NCI-H510A (cell line): ENCODE measurements at places on chromosomes 7 and 10.

DNA sequence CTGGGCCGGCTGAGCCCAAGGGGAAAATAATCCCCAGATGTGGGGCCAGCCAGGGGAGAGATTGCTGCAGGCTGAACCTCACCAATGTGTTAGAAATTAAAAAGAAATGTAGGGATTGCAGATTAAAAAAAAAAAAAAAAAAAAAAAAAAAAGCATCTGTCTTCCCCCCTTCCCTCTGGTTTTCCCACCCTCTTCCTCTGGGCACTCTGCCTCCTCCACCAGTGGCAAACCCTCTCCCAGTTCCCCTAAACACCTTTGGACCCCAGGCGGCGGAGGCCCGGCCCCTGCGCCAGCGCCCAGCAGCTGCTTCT, 7.1 kb downstream of the MNX1 start:
- no peak for DNase-seq

- DNase-seq, result no peak
Measured at GRCh38 chr7:47093320-47094234, 488.3 kb downstream of the TNS3 start.

- DNase-seq, result no peak
Measured at GRCh38 chr7:96017877-96018276, 245.5 kb downstream of the DYNC1I1 start.

DNA sequence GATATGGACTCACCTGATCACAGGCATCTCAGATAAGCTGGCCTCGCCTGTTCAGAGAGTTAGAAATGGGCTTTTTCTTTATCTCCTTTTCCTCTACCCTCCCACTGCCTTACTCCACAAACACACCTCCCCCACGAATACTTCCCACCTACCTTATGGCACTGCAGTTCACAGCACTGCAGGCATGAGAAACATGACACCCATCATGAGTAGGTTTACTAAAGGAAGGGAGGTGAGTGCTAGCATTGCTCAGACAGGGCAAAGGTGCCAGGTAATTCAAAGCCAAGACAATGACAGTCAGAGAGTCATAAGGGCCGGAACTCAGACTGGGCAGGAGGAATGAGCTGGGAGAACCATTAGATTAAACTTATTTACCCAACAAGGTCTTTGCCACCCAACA, 220.6 kb downstream of the FAM107B start:
- DNase-seq, result no peak

- DNase-seq, result no peak
Measured at GRCh38 chr7:15288741-15289140, 273.1 kb downstream of the AGMO start.

DNA sequence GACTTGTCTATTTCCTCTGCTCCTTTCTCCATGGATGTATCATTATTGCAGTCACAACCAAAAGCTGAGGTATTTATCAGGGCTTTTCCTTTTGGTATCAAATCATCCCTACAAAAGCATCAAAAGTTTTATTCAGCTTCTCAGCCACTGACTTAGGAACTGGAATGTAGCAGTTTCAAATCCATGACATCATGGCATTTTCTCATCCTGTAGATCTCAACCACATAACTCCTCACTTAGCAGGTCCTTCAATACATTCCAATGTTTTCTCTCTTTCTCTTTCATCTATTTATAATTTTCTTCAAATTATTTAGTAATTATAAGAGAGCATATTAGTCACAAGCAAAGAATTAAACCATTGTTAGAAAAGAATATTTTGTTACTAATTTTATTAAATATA, 537.4 kb upstream of the SORCS1 start:
- no peak for DNase-seq

GRCh38 chr10:3010816-3011460, 56.4 kb upstream of the PFKP start:
- DNase-seq, result no peak

GRCh38 chr10:36067748-36068147, 425.7 kb upstream of the FZD8 start:
- DNase-seq, result no peak

- DNase-seq, result no peak
Measured at GRCh38 chr7:94512735-94513564, 3.3 kb downstream of the CASD1 start.

- no peak for DNase-seq
Measured at GRCh38 chr7:87886875-87887274, 10.6 kb downstream of the DBF4 start.

DNA sequence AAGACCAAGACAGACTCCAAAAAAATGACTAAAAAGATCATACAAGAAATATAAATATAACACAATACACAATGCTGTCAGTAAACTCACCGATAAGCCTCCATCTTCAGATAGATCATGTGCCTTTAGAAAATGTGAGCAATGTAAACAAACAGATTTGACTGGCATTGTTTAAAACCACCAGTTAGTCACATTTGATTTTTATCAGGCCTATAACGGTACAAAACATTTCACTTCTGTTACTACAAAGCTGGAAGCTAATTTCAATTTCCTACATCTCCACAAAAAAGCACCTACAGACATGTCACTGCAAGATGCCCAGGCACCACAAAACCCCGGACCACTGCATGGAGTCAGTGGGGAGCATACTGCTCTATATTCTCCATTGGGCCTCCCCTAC, 18.9 kb downstream of the SGMS1 start:
- DNase-seq, result no peak

DNA sequence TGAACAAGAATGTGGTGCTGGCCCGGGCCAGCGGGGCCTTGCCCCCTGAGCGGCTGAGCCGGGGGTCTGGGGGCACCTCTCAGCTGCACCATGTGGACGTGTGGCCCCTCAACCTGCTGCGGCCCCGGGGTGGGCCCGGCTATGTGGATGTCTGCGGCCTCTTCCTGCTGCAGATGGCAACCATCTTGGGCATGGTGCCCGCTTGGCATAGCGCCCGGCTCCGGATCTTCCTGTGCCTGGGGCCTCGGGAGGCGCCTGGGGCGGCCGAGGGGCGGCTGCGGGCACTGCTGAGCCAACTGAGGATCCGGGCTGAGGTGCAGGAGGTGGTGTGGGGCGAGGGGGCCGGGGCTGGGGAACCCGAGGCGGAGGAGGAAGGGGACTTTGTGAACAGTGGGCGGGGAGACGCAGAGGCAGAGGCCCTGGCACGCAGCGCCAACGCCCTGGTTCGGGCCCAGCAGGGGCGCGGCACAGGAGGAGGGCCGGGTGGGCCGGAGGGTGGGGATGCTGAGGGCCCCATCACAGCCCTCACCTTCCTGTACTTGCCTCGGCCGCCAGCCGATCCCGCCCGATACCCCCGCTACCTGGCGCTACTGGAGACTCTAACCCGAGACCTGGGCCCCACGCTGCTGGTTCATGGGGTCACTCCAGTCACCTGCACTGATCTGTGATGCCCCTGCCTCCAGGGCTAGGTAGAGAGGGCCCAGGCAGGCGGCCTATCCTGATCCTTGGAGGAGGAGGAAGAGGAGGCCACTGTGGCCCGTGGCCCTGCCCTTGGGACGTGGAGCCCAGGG, 1.1 kb upstream of the TRIP6 start:
- no peak for DNase-seq

- DNase-seq, result no peak
Measured at GRCh38 chr10:72079356-72079755, 9.0 kb downstream of the SPOCK2 start.

GRCh38 chr7:80644054-80644453, 5.6 kb downstream of the CD36 start:
- no peak for DNase-seq

GRCh38 chr10:104326991-104327610, 11.2 kb downstream of the ITPRIP start:
- DNase-seq, result no peak

GRCh38 chr10:97058521-97058920, 127.2 kb downstream of the SLIT1 start:
- no peak for DNase-seq

DNA sequence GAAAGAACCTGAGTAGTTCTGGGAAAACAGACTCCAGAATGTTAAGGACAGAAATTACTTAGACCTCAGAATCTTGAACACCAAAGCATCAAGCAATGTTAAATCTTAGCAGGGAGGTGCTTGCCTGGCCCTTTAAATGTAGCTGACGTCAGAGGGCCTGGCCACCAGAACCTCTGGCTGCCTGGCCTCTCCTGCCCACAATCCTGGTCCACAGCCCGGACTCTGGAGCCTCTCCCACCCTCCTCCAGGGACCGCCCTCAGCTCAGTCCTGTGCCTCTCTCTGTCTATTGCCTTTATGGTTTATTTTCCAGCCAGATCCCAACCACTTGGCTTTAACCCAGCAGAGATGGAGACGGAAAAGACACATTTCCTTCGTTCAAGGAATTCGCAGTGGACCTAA, 42.2 kb upstream of the EGR2 start:
- no peak for DNase-seq

GRCh38 chr7:72493850-72494661, 81.9 kb upstream of the CALN1 start:
- no peak for DNase-seq

DNA sequence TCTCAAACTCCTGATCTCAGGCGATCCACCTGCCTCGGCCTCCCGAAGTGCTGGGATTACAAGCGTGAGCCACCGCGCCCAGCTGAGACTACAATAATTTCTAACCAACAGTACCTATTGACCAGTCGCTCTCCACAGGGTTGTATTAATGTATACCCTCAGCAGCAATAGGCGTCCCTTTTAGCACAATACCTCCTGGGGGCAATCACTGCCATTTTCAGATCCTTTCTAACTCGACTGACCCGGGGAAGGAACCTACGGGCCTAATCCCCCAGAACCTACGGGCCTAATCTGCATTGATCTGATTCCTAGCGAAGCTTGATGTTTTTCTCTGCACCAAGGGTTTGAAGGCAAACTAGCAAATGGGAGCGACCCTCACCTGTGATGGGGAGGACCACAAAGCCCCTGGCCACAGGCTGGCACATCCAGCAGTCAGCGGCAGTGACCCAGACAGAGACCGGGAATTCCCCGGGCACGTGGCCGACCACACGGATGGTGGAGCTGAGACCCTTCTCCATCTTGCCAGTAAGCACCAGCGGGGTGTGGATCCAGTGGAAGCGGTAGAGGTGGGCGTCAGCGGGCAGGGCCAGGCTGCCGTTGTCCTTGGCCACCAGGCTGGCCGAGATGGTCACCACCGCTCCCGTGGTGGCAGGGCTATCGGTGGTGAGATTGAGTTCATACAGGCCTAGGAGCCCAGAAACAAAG, 6.9 kb downstream of the TMEM130 start:
- no peak for DNase-seq

- DNase-seq, result no peak
Measured at GRCh38 chr7:49425277-49425818, 348.1 kb upstream of the VWC2 start.

DNA sequence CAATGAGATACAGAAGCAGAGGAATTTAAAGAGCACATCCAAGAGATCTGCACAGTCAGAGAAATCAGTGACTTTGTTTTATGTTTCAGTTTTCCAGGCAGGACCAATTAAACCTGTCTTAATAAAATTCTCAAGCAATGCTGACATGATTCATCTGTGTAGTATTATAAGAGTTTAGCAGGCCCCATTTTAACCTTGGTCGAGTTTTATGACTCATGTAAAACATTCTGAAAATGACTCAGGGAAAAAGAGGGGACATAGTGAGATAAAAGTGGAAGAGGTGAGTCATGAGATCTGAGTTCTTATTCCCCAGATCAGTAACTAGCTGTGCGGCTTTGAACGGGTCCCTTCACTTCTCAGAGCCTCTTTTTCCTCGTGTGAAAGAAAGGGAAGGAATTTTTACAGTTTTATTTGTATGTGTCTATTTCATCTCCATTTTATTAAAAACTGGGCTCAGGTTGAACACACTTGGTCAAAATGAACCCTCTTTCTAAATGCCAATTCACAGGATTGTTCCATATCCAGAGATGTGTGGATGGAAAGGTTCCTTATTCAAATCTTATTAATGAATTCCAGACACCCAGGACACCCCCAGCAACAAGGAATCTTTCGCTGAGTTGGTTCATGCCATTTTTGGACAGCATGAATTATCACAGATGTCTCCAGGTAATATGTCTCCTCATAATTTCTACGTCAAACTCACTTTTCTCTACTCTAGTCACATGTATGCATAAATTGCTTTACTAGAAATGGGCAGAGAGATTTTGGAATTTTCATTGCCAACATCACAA, 143.2 kb downstream of the JAZF1 start:
- DNase-seq, result no peak
